Stimulated activated CD8-positive, alpha-beta memory T cell treated with anti-CD3 and anti-CD28 coated beads, Interleukin-7, amount 100 ng/mL, for 1 hour (primary cell): ENCODE measurements at places on chromosomes 5 and 9.

GRCh38 chr9:114769624-114770023, 36.2 kb downstream of the TNFSF15 start:
- no peak for DNase-seq

GRCh38 chr5:73213566-73213998, 40.6 kb downstream of the TMEM174 start:
- no peak for DNase-seq

GRCh38 chr9:136345281-136346156, 18.0 kb downstream of the DNLZ start:
- no peak for DNase-seq

- DNase-seq: no peak
These were observed 199.9 kb downstream of the CWC27 start for GRCh38 chr5:64968591-64969110.

DNA sequence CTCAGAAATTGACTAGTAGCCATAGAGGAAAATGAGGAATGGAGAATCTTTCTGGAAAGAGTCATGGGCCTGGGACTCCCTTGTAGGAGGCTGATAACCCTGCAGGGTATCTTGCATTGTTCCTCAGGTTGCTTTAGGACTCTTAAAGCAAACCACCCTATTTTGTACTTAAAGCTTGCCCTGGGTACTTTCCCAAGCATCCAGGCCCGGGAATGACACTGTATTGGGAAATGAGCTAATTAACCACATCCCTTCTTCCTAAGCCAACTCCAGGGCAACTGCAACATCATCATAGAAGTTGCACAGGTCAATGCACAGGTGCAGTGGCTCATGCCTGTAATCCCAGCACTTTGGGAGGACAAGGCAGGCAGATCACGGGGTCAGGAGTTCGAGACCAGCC, 55.9 kb downstream of the UGCG start:
- no peak for DNase-seq

DNA sequence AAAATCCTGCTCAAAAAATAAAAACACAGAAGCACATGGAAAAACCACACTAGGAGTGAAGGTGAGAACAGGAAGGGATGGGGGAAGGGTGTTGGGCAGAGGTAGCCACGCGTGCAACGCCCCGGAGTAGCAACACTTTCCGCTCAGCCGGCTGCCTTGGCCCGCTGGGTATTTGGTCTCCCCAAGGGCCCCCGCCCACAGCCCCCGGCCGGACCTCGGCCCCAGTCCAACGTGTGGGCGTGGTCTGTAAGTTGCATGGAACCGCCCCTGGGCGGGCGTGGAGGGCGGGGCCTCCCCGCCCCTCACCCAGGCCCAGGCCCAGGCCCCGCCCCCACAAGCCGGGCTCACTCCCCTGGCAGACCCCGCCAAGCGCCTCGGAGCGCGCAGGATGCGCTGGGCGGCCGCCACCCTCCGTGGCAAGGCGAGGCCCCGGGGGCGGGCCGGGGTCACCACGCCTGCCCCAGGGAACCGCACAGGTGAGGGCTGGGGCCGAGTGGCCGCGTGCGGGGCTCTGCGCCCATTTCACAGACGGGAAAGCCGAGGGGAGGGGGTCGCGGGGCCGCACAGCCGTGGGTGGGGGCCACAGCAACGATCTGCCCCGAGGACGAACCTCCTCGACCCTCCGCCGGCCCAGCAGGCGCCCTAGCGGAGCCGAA, at the start of gene SUSD3:
Gene SUSD3, plus strand, starts transcription at position 347 of the 656 bp plus-strand sequence. Its CDS starts 42 bp downstream, at position 389.
- DNase-seq: peak; percentile 30

DNA sequence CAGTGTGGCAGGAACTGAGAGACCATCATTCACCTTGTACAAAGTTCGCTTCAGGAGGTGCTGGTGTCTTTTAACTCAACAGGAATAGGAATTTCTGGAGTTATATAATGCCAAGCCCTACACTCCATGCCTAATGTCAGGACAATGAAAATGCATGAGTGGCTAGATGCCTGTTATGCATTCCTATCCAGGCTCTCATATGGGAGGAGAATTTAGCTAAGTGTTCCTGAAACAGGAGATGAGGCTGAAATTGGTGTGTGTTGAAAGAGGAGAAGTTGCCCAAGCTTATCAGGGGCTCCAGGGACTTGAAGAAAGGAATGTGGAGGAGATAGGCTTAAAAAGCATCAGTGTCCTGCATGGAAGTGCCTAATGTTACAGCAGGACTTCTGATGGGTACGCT, 26.8 kb upstream of the PRUNE2 start:
- no peak for DNase-seq

DNA sequence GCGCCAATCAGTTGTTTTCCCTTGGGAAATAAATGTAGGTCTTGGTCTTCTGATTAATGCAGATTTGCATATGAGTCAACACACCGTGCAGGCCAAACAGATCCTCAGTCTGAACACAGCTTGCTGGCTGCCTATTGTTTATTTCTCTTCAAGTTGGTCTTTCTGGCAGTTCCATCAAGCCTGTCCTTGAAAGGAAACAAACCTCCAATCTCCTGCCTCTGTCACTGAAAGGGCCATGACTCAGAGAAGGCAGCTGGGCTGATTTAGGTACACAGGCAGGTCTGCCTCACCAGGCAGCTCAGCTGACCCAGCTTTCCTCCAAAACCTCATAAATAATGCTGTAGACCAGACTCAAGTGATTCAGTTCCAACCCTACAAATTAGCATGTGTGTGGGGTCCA, 175.9 kb downstream of the MAN2A1 start:
- DNase-seq: no peak

DNA sequence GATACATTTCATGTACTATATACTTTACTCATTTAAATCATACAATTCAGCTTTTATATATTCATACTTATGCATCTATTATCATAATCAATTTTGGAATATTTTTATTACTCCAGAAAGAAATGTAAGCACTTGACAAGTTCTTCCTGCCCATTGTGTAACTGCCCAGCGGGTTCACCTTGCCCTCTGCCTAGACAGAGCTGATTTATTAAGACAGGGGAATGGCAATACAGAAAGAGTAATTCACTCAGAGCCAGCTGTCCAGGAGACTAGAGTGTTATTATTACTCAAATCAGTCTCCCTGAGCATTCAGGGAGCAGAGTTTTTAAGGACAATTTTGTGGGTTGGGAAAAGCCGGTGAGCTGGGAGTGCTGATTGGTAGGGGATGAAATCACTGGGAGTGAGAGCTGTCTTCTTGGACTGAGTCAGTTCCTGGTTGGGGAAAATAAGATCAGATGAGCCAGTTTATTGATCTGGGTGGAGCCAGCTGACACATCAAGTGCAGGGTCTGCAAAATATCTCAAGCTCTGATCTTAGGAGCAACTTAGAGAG, 16.1 kb upstream of the SPIN1 start:
- no peak for DNase-seq

GRCh38 chr5:117943541-117943940, 1044.8 kb downstream of the DTWD2 start:
- DNase-seq: no peak

DNA sequence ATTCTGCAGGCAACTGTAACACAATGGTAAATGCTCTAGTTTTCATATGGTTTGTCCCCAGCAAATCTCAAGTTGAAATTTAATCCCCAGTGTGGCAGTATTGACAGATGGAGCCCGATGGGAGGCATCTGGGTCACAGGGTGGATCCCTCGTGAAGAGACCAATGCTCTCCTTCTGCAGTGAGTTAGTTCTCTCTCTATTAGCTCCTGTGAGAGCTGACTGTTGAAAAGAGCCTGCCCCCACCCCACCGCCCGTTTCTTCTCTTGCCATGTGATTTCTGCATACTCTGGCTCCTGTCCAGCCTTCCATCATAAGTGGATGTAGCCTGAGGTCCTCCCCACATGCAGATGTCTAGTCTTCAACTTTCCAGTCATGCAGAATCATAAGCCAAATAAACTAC, 27.0 kb downstream of the IARS1 start:
- no peak for DNase-seq

DNA sequence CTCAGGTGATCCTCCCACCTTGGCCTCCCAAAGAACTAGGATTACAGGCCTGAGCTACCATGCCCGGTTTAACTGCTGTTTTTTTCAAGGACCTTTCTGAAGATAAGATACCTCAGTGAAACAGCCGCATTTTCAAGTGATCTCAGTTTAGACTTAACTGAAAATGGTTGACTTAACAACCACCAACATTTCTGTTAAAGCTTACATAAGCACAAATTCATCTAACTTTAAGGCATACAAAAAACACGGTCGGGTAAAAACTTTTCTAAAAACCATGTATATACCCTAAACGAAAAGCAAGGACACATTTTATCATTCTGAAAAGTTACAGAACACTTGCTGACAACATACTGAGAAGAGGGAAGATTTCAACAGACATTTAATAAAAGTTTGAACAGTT, 22.9 kb downstream of the UBAP2 start:
- no peak for DNase-seq

GRCh38 chr5:171415115-171415730, 4.2 kb upstream of the FGF18 start:
- no peak for DNase-seq

DNA sequence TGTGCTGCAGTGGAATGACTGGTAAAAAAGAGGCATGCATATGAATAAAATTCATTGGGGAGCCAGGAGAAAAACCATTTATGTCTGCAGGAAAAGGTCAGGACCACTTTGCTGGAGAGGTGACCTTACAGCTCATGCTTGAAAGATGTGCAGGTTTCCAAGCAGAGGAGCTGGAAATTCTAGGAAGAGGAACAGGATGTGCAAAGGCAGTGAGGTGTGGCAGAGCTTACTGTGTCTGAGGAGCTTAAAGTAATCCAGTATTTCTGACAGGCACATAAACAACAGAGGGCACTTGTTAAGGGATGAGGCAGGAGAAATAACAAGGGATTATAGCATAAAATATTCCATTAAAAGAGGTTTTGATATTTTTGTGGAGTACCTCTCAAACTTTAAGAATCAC, 203.2 kb downstream of the CD180 start:
- DNase-seq: no peak

DNA sequence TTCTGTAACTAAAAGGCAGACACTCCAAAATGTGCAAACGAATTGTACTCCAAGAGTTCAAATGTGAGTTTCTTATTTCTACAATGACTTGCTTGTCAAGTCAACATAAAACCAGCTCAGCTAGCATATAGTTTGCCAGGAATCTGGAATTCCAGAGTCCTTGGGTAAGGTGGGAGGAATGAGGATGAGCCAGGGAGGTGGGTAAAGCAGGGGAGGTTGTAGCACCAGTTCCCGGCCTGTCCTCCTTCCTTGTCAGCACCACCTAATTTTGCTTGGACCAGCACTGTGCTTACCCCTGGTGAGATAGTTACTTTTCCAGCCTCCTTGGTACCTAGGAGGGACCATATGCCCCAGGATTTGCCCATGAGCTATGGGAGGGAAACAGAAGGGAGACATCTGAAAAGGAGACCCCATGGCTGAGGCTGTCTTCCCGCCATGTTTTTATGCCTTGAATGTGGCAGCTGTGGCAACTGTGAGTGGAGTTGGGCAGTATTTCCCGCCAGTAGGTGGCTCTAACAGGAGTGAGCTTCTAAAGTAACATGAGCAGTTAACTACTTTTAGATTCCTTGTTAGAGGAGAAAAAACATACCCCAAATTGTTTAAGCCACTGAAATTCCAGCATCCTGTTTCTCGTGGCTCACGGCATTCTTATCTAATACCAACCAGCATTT, 302.5 kb downstream of the TENT4A start:
- DNase-seq: no peak

GRCh38 chr5:73908395-73908794, 282.4 kb downstream of the ARHGEF28 start:
- DNase-seq: no peak

GRCh38 chr5:13830536-13830935, 114.0 kb downstream of the DNAH5 start:
- no peak for DNase-seq

- DNase-seq: no peak
These were observed 2.1 kb downstream of the GTF3C4 start for GRCh38 chr9:132672413-132672690.

DNA sequence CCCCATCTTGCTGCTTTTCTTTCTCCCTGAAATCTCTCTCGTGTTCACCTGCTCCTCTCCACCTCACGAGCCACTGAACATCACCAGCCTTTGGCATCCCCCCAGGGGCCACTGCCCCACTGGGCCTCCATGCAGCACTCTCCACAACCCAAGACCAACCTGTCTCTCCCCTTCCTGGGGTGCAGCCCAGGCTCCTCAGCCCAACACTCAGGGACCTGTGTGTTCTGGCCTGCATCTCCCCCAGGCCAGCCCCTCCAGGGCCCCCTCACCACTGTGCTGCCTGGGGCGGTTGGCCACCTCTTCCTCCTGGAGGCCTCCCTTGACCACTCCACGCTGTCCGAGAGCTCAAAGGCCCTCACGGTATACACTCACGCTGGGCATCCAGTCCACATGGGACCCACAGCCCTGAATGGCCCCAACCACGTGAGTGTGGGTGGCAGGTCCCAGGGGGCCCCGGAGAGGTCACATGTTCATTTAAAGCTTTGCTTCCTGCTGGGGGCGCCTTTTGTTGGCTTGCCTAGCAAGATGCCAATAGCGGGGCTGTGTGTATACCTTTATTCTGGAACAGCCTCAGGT, 453 bp upstream of the DOK3 start:
- DNase-seq: no peak

DNA sequence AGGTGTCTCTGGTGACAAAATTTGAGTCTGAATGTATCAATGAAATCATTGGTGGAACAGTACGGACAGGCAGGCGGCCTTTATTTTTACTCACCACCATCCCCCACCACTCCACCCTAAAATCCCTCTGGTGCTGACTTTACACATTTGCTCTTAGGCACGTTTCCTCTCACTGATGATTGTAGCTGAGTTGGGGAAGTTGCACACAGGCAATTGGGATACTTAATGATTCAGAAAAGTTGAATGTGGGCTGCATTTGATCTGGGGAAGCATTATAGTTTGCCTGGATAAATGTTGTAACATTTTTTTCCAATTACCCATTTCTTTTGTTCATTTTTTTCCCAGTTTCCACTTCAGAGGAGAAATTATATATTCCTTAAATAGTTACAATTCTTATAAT, 658.4 kb downstream of the TLR4 start:
- DNase-seq: no peak

GRCh38 chr5:56840597-56840996, 25.2 kb downstream of the MAP3K1 start:
- no peak for DNase-seq

DNA sequence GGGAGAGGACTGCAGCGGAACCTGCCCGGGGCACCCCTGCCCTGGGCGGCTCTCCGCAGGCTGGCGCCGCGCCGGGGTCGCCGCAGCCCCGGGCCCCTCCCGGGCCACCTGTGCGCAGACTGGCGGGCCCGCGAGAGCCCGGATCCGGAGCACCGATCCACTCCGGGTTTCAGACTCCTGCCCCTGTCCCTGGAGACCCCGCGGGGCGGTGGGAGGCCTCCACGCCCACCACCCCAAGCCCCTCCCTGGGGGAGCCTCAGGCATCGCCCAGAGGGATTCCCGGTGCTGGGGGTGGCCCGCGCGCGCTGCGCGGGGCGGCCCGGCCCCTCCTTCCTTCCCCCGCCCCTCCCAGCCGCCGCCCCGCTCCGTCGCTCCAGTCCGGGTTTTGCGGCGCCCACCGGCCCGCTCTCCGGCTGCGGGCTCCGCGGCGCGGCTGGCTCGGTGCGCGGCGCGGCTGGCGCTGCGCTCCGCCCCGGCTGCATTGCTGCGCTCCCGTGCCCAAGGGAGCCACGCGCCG, at the start of gene UNC5A:
Gene UNC5A, plus strand, starts transcription at position 479 of the 517 bp plus-strand sequence. CDS start 192 bp downstream, outside the sequence.
- peak; percentile 11 for DNase-seq
